ENCODE measurements at places on chromosomes 5 and 9.

DNA sequence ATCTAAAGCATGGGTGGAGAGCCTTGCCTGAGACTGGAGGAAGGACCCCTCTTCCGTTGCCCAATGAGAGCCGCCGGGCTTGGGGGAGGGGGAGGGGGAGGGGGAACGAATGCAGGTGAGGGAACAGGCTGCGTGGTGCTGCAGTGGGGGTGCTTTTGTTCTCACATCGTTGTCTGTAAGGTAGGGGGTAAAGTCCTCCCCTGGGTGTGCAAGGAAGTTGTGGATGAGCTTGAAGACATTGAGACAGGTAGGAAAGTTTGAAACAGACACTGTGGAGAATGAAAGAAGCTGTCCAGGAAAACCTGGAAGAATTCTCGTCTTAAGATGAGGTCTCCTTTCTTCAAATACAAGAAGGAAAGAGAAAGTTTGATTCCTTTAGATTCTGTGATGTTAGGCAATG is 94.1 kb upstream of the LIFR start:
- DNase-seq, result no peak

GRCh38 chr5:55657443-55657842 is 54.7 kb downstream of the SLC38A9 start:
- DNase-seq, result no peak

GRCh38 chr5:93100976-93101375 is 480.0 kb downstream of the NR2F1-AS1 start:
- no peak for DNase-seq

GRCh38 chr9:37374892-37375291 is 47.6 kb upstream of the GRHPR start:
- DNase-seq, result no peak

- DNase-seq, result no peak
Measured at GRCh38 chr5:148859703-148860102, 33.3 kb downstream of the ADRB2 start.

GRCh38 chr9:7028591-7028990 is 270.8 kb downstream of the KDM4C start:
- DNase-seq, result peak; percentile 9

GRCh38 chr9:134355158-134355557 is 28.9 kb downstream of the RXRA start:
- DNase-seq, result no peak

DNA sequence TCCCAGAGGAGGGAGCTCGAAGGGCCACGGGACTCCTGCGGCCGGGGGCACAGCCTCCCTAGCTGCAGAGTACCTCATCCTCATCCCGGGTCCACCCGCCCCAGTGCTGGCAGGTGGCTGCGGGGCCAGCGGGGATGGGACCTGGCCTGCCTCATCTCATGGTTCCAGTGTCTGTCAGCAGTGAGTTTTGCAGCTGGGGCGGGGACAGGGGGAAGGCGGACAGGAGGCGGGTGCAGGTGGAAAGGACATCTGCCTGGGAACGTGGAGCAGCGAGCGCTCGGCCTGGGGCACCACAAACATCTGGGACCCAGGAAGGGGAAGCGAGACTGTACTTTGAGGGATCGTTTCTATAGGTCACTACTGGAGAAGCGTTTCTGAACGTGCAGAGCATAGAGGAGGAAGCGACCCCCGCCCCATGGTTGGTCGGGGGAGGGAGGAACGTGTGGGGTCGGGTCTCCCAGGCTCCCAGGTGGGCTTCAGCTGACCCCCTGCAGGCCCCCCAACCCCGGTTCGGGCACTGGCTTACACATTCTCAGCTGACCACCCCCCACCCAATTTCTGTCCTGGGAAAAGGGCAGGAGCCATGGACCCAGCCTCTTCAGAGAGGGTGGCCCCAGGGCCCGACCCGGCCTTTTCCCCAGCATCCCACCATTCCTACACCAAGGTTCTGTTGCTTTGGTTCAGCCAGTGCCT is 56.5 kb upstream of the NOTCH1 start:
- no peak for DNase-seq

GRCh38 chr5:87313216-87313615 is 45.5 kb downstream of the RASA1 start:
- DNase-seq, result no peak

- DNase-seq, result no peak
Measured at GRCh38 chr5:10550222-10550995, 13.5 kb upstream of the ANKRD33B start.

DNA sequence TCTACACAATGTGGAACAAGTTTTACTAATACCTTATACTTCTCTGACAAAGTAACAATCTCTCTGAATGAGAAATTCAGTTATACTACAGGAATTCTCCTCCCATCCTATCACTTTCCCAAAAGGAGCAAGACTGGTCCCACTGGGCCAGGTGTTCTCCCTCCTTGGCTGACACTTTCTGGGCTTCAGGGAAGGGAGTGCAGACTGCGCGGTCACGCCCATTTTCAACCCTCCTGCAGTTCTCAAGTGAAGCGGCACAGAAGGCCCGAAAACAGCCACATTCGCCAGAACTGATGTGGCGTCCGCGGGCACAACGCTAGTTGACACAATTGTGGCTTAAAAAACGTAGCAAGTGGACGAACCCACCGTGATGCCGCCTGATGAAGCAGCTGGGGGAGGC is 603 bp downstream of the SAXO1 start:
- no peak for DNase-seq

DNA sequence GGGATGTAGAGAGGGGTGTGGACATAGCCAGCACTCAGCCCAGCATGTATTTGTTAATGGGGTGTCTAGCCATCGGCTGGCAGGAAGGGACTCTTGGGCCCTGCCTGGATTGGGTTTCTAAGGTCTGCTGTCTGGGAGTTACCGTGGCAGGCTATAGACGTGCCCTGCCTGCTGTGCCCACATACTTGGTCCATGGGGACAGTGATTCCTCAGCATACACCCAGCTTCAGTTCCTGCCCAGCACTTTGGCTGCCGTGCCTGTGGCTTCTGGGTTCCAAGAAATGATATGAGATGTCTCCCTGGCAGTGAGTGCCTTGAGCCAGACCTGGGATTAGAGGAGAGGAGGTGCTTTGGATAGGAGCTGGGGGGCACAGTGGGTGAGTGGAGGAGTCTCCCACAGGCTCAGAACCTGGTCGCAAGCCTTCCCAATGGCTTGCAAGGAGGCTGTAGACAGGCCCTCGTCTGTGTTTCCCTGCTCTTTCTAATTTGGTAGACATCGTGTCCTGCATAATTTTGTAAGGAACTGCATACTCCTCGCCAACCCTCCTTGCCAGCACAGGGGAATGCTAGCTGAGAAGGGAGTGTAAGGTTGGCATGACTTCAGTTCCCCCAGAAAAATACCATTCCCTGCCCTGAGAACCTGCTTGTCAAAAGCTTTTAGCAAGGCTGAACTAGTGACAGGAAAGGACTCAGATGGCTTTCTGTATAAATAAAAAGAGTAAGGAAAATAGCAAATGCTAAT is 287.9 kb downstream of the ZSWIM6 start:
- DNase-seq, result no peak

GRCh38 chr9:34777666-34778065 is 67.7 kb upstream of the CCL21 start:
- no peak for DNase-seq

DNA sequence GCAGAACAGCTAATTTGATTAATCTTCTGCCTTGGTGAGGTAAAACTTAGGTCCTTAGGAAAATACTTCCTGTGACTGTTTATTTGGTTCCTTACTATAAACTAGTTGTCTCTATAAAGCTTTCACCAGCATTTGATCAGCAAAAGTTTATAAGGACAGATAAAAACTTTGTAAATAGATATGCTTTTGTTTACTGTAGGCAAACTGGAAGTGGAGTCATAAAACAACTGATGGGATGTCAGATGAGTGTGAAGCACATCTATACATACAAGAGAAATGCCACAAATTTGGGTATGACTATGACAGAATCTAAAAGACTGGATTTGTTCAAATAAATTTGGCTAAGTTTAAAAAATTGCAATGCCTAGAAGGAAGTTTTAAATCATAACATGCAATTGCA is 5.5 kb downstream of the PTGER4 start:
- DNase-seq, result no peak

- no peak for DNase-seq
Measured at GRCh38 chr9:34560599-34561214, 28.8 kb downstream of the CNTFR start.

DNA sequence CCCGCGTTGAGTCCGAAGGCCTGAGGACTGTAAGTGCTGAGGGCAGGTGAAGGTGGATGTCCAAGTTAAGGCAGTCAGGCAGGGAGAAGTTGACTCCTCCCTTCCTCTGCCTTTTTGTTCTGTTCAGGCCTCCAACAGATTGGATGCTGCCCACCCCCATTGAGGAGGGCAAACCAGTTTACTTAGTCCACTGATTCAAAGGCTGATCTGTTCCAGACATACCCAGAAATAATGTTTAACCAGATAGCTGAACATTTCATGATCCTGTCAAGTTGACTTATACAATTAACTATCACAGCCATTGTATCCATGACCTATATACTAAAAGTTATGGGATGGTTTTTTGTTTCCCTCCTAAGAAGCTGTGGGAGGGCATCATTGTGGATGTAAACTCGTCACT is 8.3 kb upstream of the TEX48 start:
- DNase-seq, result no peak

DNA sequence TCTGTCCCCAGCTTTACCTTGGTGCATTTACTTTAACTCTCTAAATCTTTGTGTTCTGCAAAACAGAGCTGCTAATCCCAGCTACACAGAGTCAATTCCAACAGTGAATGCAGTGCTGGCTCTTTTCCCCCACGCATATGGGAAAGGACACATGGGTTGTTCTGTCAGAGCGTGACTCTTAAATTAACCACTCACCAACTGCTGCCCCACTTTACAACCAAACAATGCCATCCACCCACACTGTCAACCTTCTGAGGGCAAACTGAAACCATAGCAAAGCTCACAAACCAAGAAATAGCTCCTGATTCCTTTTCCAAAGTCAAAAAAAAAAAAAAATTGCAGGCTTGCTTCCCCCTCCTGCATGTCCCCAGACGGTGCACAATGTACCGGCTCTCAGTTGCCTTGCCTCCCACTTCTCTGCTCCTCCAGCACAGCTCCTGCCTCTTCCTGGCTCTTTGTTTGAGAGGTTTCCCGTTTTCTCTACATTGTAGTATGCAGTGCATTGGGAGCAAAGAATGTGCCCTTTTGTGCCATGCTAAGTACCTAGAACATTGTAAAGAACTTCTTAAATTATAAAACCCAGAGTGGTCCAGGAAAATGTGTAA is 151.5 kb upstream of the DAPK1 start:
- no peak for DNase-seq

DNA sequence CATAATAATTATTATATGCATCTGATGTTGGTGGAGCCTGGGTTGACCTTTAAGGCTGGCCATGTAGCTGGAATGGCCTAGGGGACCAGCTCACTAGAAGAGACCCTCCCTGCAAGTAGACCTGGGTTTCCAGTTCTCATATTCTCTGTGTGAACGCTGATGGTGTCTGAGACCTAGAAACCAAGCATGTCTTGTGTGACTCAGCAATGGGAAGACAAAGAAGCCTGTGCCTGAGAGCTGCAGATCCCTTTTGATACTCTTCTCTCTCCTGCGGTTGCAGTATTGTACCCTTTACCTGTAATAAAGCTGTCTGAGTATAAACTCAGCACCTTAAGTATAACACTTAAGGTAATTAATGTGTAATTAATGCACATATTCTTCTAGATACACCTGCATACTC is 22.2 kb downstream of the C9orf152 start:
- DNase-seq, result no peak

DNA sequence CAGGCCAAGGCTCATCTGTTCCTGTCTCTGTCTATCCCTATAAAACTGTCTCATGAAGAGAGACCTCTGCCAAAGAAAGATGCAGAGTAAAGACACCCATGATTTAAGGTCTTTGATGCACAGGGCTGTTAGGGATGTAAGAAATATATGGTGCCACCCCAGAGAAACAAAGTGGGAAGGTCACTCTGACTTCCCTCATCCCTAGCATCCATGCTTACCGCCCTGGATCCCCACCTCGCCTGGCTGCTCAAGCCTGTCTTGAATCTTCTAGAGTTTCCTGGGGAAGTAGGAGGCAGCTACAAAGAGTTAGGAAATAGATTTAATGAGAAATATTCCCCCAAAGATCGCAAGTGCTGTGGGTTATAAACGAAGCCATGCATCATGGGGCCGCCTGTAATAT is 349.2 kb downstream of the SLIT3 start:
- DNase-seq, result no peak

GRCh38 chr5:116898917-116899316 is 324.3 kb upstream of the SEMA6A start:
- no peak for DNase-seq

DNA sequence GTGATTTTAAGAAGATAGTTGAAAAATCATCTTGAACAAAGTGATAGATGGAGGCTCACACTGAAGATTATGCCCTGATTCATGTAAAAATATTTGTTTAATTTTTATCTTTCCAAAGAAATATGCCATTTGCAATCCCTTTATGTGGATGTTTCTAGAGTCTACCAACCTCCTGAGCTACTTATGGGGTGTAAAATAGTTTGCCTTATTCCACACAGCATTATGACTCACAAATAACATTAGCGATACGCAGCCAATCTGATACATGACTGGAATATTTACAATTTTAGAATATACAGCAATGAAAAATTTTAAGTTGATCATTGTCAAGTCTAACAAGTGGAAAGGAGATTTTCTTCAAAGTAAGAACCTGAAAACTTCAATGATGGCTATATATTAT is 327.5 kb downstream of the EDIL3 start:
- DNase-seq, result no peak

DNA sequence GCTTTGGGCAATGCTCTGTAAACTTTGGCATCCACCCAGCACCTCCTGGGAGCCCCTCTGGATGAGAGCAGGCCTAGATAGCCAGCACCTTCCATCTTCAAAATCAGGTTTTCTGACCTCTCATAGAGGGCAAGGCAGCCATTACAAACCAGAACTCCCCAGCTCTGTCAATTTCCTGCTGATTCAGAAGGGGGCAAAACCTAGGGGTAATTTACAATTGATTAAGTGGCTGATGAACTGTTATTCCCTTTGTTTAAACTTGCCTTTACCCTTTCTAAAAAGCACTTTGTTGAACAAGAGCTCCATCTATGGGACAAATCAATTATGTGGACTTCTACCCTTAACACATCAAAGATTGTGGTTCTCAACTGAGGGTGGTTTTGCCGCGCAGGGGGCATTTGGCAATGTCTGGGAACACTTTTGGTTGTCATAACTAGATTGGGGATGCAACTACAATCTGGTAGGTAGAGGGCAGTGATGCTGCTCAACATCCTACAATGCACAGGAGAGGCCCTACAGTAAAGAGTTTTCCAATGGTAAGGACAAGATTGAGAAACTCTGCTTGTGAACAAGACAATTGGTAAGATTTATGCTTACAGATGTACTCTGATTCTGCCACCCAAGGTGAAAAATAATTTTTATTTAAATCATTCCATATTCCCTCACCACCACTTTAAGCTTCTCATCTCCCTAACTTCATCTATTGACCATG is 184.1 kb downstream of the MARCHF11 start:
- no peak for DNase-seq

GRCh38 chr5:168881427-168882149 is 302.4 kb upstream of the PANK3 start:
- DNase-seq, result no peak
